ENCODE measurements at places on chromosomes 5 and 9.

DNA sequence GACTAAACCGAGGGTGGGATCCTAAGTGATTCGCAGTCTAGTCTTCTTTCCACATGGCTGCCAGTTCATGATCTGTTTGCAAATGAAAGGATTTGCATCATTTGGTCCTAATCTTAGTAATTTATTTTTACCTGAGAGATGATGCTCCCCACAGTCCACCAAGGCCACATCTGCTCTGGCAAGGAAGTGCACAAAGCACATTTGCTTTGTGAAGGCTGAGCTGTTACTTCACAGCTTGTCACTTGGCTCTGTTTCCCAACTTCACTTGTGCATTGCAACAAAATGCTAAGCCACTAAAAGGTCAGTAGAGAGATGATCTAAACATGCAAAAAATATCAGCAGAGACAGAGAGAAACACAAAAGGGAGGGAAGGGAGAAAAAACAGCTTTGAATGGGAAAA, 128.5 kb upstream of the VLDLR start:
- DNase-seq, result no peak

- DNase-seq, result no peak
Observed at GRCh38 chr5:322942-323879, 1.7 kb downstream of the AHRR start.

- DNase-seq, result no peak
Observed at GRCh38 chr9:127463911-127464310, 12.6 kb downstream of the LRSAM1 start.

DNA sequence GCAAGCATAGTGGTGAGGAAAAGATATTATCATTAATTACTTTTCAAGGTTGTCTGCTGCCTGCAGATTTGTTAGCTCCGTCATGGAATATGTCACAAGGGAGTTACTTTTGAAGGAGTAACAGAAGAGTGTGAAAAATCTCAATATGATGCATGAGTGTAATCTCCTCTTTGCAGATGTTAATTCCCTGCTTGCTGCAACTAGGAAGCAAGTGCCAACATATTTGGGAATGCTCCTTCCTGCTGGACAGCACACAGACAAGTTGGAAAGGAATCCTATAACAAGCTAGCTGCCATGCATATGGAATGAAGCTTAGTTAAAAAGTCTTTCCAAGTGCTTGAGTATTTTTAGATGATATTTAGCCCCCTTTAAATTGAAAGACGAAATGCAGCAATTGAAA, 2023.6 kb upstream of the CDH6 start:
- DNase-seq, result no peak

Measured in tibial nerve (tissue), 4 donors.